ENCODE measurements at places on chromosomes 3 and 15. TPM values are rescaled to one million over a fixed set of nuclear protein-coding genes. Genes with fewer than 3 reads are reported as not detected.

GRCh38 chr15:100633763-100634075 lies 31.3 kb downstream of the ASB7 start:
- DNase-seq, result no peak

DNA sequence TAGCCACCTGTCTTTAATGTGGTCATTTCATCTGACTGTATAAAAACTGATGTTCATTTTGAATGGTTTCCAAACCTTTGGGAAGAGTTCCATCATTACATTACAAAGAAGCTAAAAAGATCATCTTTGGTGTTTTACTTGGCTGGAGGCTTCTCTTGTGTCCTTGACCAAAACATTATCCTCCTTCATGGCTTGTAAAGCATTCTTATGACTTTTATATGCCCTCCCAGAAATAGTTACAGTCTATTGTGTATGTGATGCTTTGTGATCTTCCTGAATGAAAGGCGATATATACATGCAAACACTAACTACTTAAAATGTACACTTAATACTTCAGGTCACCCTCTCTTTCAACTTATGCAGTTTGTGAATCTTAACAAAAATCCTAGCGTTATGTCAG lies 525.6 kb downstream of the MECOM start:
- no peak for DNase-seq

- DNase-seq, result no peak
Measured at GRCh38 chr15:66400351-66400774, 13.7 kb downstream of the MAP2K1 start.

DNA sequence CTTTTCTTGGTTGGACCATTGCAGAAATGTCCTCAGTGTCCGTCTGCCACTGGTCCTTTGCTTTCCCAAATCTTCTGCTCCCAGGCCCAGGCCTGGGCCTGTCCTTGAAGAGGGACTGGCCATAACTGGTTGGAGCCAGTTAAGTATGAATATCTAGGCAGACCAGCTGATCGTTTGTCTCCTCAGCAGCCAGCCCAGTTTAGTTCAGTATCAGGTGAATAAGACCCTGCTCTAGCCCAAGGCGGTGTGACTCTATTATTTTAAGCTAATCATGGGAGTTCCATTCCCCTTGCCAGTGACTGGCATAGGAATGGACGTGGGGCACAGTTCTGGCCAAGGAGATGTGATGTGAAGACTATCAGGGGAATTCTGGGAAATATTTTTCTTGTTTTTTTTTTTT lies 73.9 kb upstream of the RASGRF1 start:
- DNase-seq, result no peak

- DNase-seq, result peak; percentile 68
Measured at GRCh38 chr15:80660119-80660518, 35.0 kb upstream of the ABHD17C start.

GRCh38 chr3:116069024-116069423 lies 376.3 kb downstream of the LSAMP start:
- no peak for DNase-seq

DNA sequence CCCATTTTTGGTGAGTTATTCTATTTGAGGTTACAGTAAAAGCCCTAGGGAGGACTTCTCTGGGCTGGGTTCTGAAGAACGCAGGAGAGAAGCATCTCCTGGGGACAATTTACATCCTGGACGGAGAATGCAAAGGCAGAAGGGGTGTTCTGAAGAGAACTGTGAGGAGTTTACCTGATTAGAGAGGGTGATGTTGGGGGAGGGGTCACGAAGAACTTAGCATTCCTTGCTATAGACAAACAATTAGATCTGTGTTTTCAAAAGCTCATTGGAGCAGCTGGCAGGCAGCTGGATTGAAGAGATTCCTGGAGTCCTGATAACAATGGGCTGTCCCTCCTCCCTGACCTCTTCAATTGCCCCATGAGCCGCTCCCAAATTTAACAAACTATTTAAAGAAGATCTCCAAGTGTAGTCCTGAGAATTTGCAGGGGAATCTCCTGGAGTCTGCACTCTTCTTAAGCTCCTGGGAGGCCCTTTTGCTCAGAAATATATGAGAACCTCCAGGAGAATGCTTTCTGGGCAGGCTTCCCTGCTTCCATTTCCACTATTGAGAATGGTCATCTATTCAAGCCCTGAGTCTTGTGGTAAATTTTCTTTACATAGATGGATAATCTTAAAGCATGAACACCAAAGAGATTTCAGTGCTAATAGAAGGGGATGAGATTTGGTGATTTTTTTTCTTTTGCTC lies 55.3 kb downstream of the ARHGAP31 start:
- DNase-seq, result no peak

GRCh38 chr15:48440084-48440483 lies 108.9 kb downstream of the DUT start:
- no peak for DNase-seq

Gene P3H2
- total RNA-seq, result 42.3 TPM

Gene UTS2B
- total RNA-seq, result not detected

Gene POLQ
- 12.5 TPM for total RNA-seq

Data from foreskin keratinocyte (primary cell).